ENCODE measurements at places on chromosomes 7 and 10. TPM values are rescaled to one million over a fixed set of nuclear protein-coding genes. Genes with fewer than 3 reads are reported as not detected.

Gene MACC1
- total RNA-seq, result not detected

GRCh38 chr7:28447071-28447470, 34.8 kb downstream of the CREB5 start:
- no peak for DNase-seq

GRCh38 chr10:101446071-101446470, 92.1 kb downstream of the BTRC start:
- no peak for DNase-seq

- no peak for DNase-seq
These were observed 506.0 kb downstream of the ZNF37A start for GRCh38 chr10:38600146-38600545.

DNA sequence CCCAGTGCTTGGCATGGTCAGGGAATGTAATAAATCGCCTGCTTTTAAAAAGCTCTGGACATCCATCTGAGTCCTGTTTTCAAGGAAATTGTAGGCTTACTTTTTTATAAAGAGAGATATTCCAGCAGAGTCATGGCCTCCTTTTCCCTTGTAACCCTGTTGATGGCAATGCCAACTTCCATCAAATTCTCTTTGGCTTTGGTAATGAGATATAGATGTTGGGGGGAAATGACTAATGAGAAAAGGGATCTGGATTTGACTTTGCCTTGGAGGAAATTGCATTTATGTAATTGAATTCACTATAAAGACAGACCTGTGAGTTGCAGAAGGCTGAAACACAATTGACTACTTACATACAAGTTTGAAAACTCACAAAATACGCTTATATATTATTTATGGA, 347.5 kb downstream of the GPR158 start:
- no peak for DNase-seq

DNA sequence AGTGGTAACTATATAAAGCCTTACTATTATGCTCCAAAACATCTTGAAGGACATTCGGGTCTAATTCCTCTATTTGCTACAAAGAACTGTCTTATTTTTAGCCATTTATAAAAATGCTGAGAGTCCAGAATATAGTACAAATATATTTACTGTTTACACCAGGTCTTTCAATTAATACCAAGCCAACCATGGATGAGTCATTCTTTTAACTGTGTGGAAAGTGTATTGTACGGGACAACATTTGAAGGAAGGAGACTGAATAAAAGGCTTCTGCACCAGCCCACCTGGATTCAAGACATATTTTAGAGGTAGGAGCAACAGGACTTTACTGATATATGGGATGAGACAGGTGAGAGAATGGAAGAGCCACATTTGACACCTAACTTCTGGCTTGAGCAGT, 35.4 kb downstream of the MASTL start:
- no peak for DNase-seq

Data from osteocyte (in vitro differentiated cells).